NCI-H774 (cell line): ENCODE measurements at places on chromosomes 5 and 9.

- no peak for DNase-seq
These were observed 291.1 kb downstream of the CCDC171 start for GRCh38 chr9:15843931-15844330.

DNA sequence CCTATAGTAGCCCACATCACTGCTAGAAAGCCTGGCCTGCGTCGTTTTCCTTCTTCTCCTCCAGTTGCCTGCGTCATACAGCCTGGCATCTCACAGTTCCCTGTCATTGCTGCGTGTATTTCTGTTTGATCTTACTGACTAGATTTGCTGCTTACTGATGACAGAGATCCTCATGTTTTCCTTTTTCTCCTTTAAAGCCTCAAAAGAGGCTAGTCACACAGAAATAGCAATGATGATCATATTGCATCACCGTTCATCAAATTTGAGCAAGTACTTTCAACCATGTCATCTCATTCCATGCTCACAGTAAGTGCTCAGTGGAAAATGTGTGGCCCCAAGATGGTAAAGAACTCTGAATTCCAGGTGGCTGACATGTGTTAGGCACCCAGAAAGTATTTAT is 76.8 kb downstream of the MVB12B start:
- DNase-seq = no peak

DNA sequence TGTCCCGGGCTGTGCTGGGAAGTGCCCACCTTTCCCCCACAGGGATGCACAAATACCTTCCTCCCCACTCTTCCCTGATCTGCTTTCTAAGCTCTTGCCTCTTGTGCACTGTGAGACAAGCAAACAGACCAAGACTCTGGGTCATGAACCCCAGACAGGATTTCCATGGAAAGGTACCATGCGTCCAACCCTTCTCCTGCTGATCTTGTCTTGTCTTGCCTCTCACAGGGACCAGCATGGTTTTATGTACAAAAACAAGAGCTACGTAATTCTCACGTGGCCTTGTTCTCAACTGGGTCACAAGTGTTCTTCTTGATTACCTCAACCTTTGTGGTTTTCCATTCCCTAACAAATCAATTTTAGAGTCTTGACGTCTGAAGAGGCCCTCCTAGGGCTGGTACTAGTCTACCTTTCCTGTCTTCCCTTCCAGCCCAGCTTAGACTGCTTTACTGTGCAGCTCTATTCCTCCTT is 176.5 kb upstream of the MAP3K1 start:
- no peak for DNase-seq

DNA sequence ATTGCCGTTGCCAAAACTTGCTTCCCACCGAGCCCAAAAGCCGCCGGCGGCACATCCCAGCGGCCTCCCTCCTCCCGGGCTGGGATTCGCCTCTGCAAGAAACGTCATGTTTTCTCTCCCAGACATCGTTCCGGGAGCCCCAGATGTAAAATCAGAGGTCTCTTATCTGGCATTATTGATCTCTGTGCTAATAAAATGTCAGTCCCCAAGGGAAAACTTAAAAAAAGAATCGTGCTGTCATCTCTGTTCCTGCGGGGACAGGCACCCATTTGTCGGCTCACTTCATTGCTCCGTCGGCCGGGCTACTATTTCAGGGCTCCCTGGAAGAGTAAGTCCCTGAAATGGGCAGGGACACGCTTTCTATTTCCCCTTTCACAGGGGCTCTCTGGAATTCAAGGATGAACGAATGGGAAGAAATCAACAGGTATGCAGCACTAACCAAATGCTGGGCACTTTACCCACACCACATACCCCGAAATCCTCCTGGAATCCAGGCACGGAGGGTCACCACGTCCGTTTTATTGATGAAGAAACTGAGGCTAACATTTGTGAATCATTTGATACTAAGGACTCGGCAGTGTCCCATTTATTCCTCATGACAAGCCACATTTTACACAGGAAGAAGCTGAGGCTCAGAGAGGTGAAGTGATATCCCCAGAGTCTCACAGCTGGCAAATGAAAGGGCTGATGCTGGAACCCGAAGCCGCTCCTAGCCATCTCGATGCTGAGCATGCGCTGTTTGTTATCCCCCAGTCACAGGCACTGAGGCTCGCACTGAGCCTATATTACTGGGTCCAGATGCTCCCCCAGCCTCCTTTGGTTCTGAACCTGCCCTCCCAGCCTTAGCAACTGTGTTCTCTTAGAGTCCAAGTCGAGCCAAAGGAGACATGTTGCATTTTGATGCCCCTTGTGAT is 35.7 kb upstream of the MSX2 start:
- no peak for DNase-seq

GRCh38 chr5:80240368-80240986 is 15.4 kb downstream of the SERINC5 start:
- DNase-seq = no peak

DNA sequence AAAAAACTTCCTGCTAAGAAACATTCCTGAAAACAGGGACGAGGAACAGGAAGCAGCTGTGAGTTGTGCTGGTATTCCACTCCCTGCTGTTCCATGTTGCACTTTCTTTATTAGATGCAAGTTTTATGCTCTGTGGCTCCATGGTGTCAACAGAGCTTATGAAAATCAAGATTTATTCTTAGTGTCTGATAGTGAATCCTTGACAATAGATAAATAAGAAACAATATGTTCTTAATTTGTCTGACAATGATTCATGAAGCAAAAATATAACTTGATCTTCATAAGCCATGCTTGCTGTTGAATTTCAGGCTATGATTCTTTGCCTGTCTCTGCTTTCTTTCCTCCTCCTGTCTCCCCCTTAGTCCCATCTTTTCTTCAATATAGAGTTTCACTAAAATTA is 119.6 kb downstream of the DROSHA start:
- no peak for DNase-seq

- DNase-seq = peak; percentile 16
These were observed 390.4 kb upstream of the PRR16 start for GRCh38 chr5:120073722-120074121.
